ENCODE measurements at places on chromosomes 1 and 21.

- no peak for DNase-seq
These were observed 119.8 kb downstream of the TPR start for GRCh38 chr1:186255266-186255665.

- DNase-seq: no peak
These were observed 364.0 kb downstream of the CAMTA1 start for GRCh38 chr1:7149080-7149838.

GRCh38 chr1:239178961-239179360, 207.4 kb upstream of the CHRM3 start:
- no peak for DNase-seq

DNA sequence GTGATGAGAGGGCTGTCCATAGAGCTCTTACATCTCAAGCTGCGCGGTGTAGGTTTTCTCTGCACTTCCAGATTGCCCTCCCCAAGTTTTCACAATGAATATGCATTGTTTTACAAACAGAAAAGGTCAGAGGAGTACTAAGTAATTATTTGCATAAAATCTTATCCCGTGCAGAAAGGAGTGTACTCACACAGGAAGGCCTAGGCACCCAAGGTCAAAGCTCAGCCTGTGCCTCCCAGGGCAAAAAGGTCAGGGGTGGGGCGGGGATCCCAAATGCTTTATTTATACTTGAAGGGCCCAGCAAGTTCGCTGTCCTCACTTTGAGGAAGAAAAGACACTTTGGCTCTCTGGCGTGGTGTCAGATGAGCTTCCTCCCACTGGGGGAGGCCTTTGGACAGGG, 10.3 kb upstream of the KCNE1 start:
- DNase-seq: no peak

GRCh38 chr1:196148367-196148970, 459.8 kb downstream of the KCNT2 start:
- no peak for DNase-seq

DNA sequence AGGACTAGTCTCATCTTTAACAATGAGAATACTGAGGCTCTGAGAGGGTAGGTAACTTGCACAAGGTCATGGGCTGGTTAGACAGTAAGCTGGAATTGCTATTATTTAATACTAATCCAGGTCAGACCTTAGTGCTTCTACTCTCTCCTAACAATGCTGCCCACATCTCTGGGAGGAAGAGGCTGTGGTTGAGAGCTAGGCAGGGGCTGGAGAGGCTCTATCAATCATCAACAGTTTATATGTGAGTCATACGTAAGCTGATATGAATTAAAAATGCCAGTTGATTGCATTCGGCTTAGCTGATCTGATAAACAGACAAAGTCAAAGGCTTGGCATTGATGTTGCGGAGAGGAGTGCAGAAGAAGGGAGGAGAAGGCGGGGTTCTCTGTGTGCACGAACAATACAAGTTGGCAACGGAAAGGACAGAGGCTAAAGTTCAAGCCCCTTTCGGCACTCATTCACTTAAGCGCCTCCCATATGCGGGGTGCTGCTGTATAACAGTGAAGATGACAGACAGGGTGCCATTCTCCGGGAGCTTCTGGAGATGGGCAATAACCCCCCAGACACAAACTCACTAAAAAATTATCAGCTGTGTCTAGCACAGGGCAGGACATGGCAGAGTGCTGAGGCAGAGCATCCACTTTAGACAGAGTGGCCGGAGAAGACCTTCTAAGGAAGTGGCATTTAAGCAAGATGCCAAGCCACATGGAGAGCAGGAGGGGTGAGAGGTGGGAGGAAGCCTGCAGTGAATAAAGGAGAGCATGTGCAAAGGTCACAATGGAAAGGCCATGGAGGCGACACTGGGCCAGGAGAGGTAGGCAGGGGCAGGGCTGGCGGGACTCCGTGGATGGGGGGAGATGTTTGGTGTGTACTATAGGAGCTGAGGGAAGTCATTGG, 195.2 kb downstream of the ZSCAN20 start:
- DNase-seq: no peak

- no peak for DNase-seq
These were observed 4.1 kb upstream of the PTPN7 start for GRCh38 chr1:202164271-202165037.

DNA sequence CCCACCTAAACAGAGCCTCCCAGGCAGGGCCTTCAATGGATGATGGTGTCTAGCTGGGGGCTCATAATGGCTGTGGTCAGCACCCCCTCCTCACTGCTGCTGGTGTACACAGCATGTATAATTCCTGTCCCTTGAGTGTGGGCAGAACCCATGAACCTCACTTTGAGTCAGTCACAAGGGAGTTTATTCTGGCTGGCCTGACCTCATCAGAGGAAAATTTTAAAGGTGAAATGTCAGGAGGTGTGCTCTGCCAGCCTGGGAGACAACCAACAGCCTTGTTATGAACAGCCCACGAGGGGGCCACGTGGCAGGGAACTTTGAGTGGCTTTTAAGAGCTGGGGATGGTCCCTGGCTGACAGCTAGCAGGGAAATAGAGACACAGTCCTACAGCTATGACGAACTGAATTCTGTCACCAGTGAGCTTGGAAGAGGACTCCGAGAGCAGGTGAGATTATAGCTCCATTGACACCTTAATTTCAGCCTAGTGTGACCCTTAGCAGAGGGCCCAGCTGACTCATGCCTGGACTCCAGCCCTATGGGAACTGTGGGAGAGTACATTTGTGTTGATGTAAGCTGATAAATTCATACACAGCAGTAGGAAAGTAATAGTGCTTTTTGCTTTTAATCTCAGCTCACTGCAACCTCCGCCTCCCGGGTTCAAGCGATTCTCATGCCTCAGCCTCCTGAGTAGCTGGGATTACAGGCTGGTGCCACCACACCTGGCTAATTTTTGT, 73.5 kb upstream of the RUNX3 start:
- DNase-seq: peak; percentile 25

DNA sequence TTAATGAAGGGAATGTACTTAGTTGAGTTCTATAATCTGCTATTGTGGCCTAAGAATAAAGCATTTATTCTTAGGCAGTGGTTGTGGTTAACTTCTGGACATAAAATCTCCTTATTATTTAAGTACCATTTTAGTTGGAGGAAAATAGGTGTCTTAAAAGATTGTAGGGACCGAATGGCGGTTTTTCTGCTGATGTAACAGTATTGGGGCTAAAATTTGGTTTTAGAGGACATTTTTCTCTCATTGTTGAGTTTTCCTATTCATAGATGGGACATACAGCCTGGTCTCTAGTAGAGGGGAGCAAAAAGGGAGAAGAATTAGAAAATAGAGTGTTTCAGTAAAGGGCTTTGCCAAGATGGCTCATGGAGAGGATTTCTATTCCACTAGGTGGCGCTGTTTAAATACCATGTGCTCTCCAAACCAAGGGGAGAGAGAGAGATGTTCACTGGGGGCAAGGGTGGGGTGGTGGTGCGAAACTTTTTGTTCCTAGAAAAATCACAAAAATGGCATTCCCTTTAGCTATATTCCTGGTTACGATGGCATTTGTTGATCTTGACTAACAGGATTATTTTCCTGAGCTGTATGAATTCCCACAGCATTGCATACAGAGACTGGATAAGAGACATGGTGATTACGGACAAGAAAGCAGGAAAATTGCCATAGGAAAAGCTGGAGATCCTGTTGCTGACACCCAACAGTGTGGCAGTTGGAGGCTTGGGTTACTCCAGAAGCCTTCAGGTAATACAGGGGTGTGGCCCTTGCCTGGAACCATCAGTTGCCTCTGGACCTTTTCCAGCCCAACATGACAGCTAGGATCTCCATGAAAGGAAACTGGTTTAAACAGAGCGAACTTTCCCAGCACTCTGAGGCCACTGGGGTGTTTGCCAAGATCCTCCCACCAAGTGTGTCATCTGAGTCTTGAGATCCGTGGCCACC, 18.2 kb upstream of the FCGR2A start:
- peak; percentile 29 for DNase-seq

GRCh38 chr1:29282924-29283803, 46.8 kb downstream of the PTPRU start:
- peak; percentile 97 for DNase-seq

- DNase-seq: no peak
These were observed 10.0 kb downstream of the ARMH1 start for GRCh38 chr1:44684525-44684924.

GRCh38 chr1:177306981-177307380, 136.2 kb downstream of the BRINP2 start:
- DNase-seq: no peak

DNA sequence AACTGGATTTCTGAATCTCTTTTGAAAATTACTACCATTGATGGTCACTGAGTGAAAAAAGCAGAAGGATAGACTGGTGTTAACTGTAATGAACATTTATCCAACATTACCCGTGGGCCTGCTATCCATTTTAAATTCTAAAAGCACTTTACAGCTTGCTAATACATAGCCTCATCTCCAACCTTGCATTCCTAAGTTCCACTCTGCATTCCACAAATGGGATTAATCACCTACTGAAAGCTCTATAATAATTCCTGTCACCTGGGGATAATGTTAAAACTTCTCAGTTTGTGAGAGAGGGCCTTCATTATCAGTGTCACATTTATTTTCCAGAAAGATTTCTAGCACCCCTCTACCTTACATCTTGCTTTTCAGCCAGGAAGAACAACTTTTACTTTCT, 38.2 kb downstream of the PTPRC start:
- peak; percentile 58 for DNase-seq

DNA sequence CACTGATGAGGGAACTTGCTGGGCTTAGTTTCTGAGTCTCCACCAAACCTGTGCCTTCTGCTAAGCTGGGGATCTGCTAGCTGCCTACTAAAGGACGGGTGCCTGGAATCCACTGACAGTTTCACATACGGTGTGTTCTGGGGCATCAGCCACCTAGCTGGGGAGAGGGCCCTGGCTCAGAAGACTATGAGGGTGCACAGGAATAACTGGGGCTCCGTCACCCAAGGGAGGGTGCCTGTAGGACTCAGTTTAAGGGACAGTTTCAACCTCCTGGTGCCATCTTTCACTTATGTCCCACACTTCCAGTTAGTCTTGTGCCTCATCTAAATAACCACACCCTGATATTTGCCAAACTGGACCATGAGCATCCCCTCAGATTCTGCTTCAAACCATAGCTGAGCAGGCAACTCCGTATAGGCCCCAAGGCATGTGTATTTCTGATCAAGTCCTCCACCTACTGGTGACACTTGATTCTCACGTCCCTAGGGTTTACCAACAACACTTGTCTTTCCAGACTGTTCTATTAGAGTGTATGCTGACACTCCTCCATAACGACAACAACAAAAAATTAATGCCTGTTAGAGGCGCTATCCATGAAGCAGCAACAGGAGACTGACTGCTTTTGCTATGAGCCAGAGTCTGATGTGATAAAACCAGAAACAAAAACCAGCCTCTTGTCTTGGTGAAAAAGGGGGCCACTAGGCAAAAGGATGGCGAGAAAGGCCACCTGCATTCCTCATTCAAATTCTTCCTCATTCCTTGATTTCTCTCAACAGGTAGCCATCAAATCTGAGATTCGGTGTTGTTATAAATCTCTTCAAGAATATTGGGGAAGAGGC, 55.0 kb upstream of the PAXBP1 start:
- DNase-seq: peak; percentile 8

DNA sequence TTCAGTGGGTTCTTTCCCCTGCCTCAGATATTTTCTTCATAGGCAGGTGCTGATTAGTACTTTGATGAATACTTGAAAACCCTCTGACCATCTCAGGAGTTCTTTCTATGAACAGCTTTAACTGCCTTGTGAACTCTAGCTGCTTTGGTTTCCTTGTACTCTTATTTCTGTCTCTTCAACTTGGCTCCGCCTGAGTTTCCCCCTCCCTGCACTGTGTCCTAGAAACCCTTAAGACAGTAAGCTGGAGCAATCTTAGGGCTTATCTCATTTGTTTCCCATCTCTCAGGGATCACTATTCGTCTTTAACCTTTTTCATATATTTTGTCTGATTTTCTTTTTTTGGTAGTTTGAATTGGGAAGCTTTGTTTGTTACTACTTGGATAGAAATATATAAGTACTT, 99.1 kb downstream of the PKN2 start:
- DNase-seq: no peak

GRCh38 chr21:38175306-38175705, 81.5 kb upstream of the KCNJ15 start:
- DNase-seq: no peak

- no peak for DNase-seq
These were observed 411.6 kb downstream of the MATN1 start for GRCh38 chr1:30311749-30312148.

- DNase-seq: no peak
These were observed 19.6 kb downstream of the CASP9 start for GRCh38 chr1:15504436-15504835.

GRCh38 chr1:114511032-114511785, at the start of gene TRIM33:
TRIM33 (minus strand) TSS chr1:114511203; CDS start chr1:114511076, 127 bp downstream.
- DNase-seq: peak; percentile 90

DNA sequence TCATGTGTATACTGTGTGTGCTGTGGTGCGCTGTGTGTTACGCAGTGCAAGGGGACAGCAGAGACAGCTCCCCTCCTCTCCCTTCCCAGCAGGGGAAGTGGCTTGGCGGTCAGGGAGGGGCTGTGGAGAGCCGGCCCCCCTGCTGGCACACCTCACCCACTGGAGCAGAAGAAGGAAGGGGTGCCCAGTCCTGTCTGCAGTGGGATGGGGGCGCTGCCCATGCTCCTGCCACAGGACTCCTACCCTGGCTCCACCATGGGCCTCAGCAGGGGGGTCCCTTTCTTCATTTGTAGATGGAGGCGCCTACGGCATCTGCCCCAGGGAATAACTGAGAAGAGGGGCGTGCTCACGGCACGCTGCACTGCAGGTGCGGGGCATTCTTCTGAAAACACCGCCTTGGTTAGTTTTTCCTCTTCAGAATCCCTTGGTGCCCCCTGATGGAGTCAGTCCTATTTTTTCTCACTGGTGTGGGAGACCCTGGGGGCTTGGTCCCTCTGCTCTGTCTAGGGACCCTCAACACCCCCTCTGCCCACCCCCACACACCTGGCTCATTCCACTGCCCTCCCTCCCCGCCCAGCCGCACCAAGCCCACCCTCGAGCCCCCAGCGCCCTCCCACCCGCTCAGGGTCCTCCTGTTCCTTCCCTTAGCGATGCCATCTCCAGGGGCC, 13.8 kb upstream of the LDLRAP1 start:
- no peak for DNase-seq

GRCh38 chr1:48105165-48105564, 108.0 kb upstream of the TRABD2B start:
- DNase-seq: no peak

Measured in NCI-H226 (cell line).